ENCODE measurements at places on chromosomes 5 and 9.

- H3K4me1 ChIP-seq = no peaks in the 10 kb centered on the region
- H3K27me3 ChIP-seq = peaks cover 14% of the 10 kb centered on the region
- H3K4me3 ChIP-seq = no peak overlapping the region
These were observed 21.1 kb upstream of the IL9 start for GRCh38 chr5:135916638-135917263.

DNA sequence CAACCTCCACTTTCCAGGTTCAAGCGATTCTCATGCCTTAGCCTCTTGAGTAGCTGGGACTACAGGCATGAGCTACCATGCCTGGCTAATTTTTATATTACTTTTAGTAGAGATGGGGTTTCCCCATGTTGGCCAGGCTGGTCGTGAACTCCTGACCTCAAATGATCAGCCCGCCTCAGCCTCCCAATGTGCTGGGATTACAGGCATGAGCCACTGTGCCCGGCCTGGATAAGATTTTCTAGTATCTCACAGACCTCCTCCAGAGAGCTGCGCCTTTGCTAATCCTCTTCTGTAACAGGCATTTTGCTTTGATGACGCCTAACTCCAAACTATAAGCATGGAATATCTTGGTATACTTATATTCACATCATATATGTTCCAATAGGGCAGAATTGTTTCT, 99.4 kb downstream of the FSTL4 start:
- no peak overlapping the region for H3K27ac ChIP-seq
- no peak for DNase-seq
- H3K36me3 ChIP-seq = no peaks in the 10 kb centered on the region
- no peak overlapping the region for H3K4me3 ChIP-seq
- H3K4me1 ChIP-seq = no peaks in the 10 kb centered on the region

GRCh38 chr9:37309136-37309535, 113.4 kb upstream of the GRHPR start:
- no peaks in the 10 kb centered on the region for H3K27me3 ChIP-seq
- no peaks in the 10 kb centered on the region for H3K36me3 ChIP-seq
- no peak overlapping the region for H3K27ac ChIP-seq
- no peaks in the 10 kb centered on the region for H3K4me1 ChIP-seq

DNA sequence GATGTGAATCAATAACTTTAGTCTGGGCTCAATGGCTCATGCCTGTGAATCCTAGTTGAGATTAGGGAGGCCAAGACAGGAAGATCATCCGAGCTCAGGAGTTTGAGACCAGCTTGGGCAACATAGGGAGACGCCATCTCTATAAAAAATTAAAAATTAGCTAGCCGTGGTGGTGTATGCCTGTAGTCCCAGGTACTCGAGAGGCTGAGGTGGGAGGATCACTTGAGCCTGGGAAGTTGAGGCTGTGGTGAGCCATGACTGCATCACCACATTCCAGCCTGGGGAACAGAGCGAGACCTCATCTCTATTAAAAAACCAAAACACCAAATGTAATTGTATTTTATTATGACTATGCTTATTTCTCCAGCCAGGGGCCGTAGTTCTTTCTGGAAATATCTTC, 69.6 kb upstream of the NR5A1 start:
- H3K36me3 ChIP-seq = no peaks in the 10 kb centered on the region
- no peak overlapping the region for H3K27ac ChIP-seq
- no peak overlapping the region for H3K4me3 ChIP-seq

DNA sequence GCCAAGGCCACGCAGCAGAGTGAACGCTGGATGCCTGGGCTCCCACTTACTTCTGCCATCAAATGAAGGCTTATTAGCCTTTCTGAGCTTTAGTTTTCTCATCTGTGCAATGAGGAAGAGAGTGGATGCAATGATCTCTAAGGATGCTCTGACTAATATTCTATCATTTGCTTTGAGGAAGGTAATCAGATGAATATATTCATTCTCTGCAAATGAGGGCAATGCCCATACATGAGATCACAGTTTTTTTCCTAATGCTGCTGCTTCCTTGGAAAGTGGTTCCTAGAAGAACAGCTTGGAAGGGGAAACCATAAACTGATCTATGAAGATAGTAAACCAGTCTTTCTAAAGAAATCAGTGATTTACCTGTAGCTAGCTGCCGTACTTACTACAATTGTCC, 152.4 kb downstream of the NSG2 start:
- H3K27ac ChIP-seq = no peak overlapping the region
- no peaks in the 10 kb centered on the region for H3K27me3 ChIP-seq
- DNase-seq = no peak
- no peaks in the 10 kb centered on the region for H3K36me3 ChIP-seq

DNA sequence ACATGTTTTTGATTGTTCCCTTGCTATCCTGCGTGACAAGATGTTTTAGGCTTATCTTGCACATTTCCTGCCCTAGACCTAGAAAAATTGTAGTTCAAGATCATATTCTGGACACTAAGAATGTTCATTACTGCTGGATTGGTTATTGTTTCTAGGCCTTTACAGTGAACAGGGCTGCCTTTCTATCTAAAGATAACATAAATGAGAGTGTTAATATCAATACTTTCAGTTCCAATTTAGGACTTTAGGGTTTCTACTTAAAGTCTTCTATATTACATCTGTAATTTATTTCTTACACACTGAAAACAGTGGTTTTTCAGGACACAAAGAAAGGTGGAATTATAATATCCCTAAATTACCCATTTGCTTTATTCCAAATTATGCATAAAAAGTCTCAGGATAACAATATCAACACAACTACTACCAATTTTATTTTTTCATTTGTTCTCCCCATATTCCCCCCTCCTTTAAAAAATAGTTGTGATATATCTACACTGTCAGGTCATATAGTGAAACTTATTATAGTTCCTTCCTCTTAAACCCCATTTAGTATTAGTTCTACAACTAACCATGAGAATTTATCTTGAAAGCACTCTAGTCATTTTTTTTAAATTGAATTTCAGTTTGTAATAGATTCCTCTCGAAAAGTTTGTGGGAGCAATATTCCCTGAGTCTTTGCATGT, 293.9 kb upstream of the RIOK2 start:
- no peaks in the 10 kb centered on the region for H3K36me3 ChIP-seq
- H3K27me3 ChIP-seq = no peaks in the 10 kb centered on the region
- H3K27ac ChIP-seq = no peak overlapping the region
- no peak overlapping the region for H3K4me3 ChIP-seq
- H3K4me1 ChIP-seq = no peaks in the 10 kb centered on the region

DNA sequence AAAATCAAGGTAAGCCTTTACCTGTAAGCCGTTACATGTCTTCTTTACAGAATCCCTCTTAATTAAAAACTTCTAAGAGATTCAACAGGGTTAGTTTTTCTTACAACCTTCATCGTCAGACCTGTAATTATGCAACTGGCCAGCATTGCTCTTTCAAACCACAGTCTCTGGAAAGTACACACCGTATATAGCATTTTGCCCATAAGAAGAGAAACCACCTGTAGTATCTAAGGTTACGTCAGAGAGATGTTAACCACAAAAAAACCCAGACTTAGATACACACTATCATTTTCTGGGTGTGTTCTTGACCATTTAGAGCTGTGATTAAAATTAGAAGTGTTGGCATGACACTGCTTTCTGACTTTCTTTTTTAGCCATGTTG, 140.0 kb downstream of the MUSK start:
- H3K4me1 ChIP-seq = no peaks in the 10 kb centered on the region
- no peaks in the 10 kb centered on the region for H3K36me3 ChIP-seq
- H3K4me3 ChIP-seq = no peak overlapping the region
- no peak overlapping the region for H3K27ac ChIP-seq
- H3K27me3 ChIP-seq = no peaks in the 10 kb centered on the region

DNA sequence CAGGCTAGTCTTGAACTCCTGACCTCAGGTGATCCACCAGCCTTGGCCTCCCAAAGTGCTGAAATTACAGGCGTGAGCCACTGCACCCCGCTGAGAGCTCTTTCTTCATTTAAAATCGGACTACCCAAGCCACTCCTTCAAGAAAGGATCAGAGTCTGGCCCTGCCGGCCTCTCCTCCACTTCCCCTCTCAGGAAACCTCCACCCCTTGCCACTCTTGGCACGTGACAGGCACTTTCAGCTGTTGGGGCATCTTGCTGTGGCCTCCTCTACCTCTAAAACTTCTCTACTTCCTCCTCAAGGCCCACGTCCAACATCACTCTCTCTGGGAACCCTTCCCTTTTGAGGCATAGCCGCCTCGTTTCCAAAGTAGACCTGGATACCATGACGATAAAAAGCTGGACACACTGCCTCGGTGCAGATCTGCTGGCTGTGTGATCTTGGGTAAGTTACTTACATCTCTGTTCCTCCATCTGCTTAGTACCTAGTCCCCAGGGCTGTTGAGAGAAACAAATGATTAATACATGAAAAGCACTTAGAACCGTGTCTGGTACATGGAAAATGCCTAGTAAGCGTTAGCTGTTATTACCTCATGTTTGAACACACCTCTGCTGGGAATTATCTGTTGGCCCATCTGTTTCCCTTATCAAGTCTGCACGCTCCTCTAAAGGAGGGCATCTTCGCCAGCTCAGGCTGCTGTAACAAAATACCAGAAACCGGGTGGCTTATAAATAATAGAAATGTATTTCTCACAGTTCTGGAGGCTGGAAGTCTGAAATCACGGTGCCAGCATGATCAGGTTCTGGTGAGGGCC, 55.3 kb downstream of the SMIM23 start:
- peaks cover 47% of the 10 kb centered on the region for H3K4me1 ChIP-seq
- H3K36me3 ChIP-seq = no peaks in the 10 kb centered on the region
- H3K4me3 ChIP-seq = no peak overlapping the region

DNA sequence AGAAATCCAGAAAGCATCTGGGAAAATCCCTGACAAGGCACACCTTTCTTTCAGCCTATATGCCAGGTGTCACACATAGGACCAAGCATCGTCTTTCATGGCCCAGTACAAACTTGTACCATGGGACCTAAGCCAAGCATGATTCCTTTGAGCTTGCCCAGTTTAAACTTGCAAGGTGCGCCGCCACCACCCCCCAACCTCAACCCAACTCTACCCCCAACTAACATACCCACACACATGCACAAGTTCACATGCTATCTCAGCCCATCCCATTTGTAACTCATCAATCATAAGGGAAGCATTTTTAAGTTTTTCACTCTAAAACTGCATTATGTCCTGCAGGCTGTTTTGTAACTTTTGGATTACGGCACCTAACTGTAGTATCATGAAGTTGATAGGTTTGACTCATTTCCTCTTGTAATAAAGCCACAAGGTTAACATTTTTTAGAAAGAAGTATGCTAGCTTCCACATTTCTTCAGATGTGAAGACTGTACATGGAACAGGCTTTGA, 145.9 kb upstream of the FST start:
- H3K27me3 ChIP-seq = no peaks in the 10 kb centered on the region
- no peak overlapping the region for H3K27ac ChIP-seq
- H3K4me3 ChIP-seq = no peak overlapping the region
- H3K36me3 ChIP-seq = no peaks in the 10 kb centered on the region
- no peak for DNase-seq
- H3K4me1 ChIP-seq = no peaks in the 10 kb centered on the region

DNA sequence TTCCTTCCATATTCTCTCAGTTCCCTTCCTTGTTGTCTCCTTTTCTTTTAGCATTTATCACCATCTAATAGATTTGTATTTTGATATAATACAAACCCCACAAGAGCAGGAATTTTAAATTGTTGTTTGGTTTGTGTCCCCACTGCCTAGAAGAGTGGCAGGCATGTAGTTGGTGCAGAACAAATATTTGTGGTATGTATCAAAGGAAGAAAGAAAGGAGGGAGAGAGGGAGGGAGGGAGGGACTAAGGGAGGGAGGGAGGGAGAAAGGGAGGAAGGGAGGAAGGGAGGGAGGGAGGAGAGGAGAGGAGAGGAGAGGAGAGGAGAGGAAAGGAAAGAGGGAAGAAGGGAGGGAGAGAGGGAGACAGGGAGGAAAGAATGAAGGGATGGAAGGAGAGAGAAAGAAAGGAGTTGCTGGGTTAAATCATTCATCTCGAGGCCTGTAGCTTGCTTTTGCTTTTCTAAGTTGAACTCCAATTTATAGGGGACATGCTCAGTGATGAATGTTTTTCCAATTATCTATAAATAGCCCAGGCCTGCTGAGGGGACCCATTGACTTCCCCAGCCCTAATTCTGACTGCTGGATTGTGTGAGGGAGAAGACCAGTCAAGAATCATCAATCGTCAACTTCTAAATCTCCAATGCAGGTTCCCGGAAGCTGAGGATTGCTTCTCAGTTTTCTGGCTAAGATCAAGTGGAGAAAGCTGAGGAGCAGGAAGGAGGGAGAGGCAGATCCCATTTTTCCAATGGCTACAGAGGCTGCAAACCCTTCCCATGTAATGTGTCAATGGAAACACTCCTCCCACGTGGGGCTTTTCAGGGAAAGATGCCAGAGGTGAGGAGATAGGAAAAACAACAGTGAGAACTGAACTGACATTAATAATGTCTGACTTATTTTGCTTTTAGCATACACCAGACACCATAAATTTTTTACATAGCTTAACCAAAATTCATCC, 320.7 kb downstream of the ASTN2 start:
- H3K4me3 ChIP-seq = no peak overlapping the region
- no peak for DNase-seq
- H3K36me3 ChIP-seq = no peaks in the 10 kb centered on the region
- no peaks in the 10 kb centered on the region for H3K4me1 ChIP-seq
- H3K27ac ChIP-seq = no peak overlapping the region

GRCh38 chr9:129108083-129108804, 2.3 kb downstream of the CRAT start:
- no peak overlapping the region for H3K27ac ChIP-seq
- H3K4me1 ChIP-seq = peaks cover 30% of the 10 kb centered on the region
- no peak for DNase-seq

DNA sequence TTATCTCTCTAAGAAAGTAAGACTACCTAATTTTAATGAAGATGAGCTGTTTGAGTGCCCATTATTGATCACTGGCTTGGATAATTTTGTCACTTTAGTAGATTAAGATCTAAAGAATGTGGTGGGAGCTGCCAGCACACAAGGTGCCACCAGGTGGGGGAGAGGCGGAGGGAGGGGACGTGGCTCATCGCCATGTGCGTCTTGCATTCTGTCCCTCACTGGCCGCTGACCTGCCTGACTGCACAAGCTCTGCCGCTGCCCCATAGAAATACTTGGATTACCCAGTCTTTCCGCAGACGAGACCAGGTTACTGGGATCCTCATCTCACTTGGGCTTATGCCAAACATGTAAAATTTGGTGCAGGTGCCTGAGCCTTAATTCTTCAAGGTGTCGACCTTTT, 37.6 kb downstream of the RHOBTB3 start:
- DNase-seq = no peak
- H3K27me3 ChIP-seq = no peaks in the 10 kb centered on the region
- H3K27ac ChIP-seq = no peak overlapping the region
- H3K36me3 ChIP-seq = peaks cover 4% of the 10 kb centered on the region
- H3K4me3 ChIP-seq = no peak overlapping the region

DNA sequence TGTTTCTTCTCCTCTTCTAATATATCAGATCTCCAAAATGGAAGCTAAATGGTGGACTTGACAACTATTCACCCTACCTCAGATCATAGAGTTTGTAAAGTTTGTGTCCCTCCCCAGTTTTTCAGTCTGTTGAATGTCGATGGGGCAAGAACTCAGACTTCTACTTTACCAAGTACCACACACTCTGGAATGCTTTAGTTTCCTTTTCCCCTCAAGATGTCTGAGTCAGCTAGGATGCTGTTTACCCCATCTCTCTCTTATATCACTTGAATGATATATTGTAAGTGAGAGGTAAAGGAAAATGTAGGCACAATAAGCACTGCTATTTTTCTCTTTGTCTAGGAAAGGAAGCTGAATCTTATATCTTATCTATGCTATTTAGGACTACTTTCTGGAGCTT, 25.9 kb upstream of the TAL2 start:
- no peak overlapping the region for H3K4me3 ChIP-seq
- no peak for DNase-seq
- H3K4me1 ChIP-seq = no peaks in the 10 kb centered on the region
- H3K36me3 ChIP-seq = peaks cover 4% of the 10 kb centered on the region
